ENCODE measurements at places on chromosomes 13 and 19.

GRCh38 chr19:2338751-2339643 is 10.5 kb downstream of the SPPL2B start:
- DNase-seq: no peak

DNA sequence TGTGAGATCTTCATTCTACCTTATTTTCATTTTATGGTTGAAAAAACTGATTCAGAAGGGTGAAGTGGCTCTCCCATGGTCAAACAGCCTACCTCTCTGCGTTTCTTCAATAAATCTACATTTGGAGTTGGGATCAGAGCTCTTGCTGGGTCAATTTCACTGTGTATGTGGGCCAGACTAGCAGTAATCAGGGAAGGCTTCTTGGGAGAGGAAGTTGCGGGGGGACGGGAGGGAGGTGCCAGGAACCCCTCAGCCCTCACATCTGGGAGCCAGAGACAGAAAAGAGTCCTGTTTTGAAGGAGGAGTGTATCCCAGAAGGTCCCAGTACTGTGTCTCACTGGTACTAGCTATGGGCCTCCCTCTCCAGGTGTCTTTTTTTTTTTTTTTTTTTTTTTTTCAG is 934 bp downstream of the KXD1 start:
- DNase-seq: no peak

GRCh38 chr13:68481130-68481529 is 1251.0 kb upstream of the PCDH9 start:
- DNase-seq: no peak

DNA sequence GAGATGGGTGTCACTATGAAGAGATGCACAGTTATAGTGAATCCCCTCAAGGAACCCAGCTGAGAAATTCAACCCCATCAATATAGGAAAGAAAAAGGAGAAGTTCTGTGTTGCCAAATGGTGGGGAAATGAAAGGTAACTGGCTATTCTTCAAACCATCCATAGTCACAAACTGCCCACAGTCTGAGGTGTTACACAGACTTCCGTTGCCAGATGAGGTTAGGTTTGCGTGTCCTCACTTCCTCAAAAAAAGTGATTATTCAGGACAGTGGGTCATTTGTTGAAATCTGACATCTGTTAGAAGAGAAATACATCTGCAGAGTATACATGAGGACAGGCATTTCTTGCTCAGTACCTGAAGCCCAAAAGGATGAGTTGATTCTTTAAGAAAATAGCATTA is 9.0 kb downstream of the SIGLEC5 start:
- no peak for DNase-seq

DNA sequence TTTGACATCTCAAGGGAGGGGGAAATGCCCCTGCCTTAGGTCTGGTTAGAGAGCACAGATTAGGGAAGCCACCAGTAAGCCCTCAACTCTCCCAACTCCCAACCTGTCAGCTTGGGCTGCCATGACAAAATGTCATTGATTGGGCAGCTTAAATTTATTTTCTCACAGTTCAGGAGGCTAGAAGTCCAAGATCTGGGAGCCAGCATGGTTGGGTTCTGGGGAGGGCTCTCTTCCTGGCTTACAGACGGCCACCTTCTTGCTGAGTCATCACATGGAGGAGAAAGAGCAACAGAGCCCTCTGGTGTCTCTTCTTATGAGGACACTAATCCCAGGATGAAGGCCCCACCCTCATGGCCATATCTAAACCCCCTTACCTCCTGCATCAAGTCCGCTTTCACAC is 24.2 kb downstream of the C19orf12 start:
- DNase-seq: peak; percentile 49

DNA sequence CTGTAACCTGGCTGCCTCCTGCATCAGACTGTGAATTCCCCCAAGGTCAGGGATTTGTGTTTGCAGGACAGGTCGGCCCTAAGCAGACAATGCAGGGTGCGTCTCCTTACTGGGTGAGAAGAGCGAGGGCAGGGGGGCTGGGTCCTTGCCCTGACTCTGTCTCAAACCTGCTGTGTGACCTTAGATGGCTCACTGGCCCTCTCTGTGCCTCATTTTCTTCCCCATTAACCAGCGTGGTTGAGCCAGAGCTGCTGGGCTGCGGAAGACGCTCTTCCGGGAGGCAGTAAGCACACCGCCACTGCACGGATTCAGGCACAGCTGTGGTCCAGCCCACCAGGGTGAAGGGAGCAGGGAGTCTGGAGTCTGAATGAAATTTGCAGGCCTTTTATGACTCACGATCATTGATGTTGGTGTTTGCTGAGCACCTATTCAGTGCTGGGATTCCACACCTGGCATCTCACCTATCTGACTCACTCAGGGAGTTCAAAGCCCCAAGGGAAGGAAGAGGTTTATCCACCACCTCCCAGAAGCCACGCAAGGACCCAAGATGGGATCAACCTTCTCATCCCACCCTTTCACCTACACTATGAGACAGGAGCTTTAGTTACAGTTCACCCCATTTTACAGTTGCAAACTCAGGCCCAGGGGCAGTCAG is 2.5 kb downstream of the AKT1S1 start:
- DNase-seq: no peak

- DNase-seq: no peak
These were observed 92.7 kb downstream of the LHFPL6 start for GRCh38 chr13:39510316-39510695.

GRCh38 chr19:42313096-42313839 is at the start of gene TMEM145:
TMEM145 (plus strand) TSS chr19:42313309; CDS start chr19:42313377, 68 bp downstream.
- DNase-seq: peak; percentile 68

GRCh38 chr13:73055813-73056564 is 2.8 kb upstream of the KLF5 start:
- DNase-seq: no peak

GRCh38 chr19:18109733-18110608 is 12.4 kb downstream of the MAST3 start:
- peak; percentile 63 for DNase-seq

GRCh38 chr13:100565286-100565685 is 23.3 kb downstream of the GGACT start:
- DNase-seq: no peak

DNA sequence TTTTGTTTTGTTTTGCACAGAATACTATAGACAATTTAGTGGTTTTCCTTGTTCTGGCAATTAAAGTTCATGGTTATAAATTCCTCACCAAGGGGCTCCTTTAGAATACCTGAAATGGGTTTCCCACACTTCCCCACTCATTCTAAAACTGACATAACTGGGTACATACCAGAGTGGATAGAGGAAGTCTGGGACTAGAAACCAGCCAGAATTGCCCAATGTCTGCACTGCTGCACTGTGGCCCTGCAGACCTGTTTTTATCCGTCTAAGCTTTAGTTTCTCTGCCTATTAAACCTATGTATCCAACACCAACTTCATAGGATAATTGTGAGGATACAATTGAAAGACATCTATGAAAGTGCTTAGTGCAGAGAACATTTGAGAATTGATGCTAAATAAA is 498.6 kb downstream of the KCTD12 start:
- no peak for DNase-seq

GRCh38 chr13:34864671-34865070 is 77.4 kb upstream of the NBEA start:
- DNase-seq: no peak

- DNase-seq: no peak
These were observed 564 bp downstream of the SIGLECL1 start for GRCh38 chr19:51251468-51251820.

DNA sequence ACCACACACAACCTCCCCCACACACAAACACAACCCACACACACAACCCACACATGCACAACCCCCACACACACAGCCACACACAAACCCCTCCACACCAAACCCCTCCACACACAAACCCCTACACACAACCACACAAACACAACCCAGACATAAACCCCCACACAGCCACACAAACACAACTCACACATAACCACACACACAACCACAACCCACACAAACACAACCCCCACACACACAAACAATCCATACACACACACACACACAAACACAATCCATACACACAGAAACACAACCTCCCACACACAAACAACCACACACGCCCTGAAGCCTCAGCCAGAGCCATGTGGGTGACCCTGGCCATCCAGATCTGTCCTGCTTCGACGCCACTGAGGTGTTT is 30.0 kb upstream of the ISYNA1 start:
- no peak for DNase-seq

GRCh38 chr19:47190167-47190727 is 40.8 kb downstream of the BBC3 start:
- DNase-seq: peak; percentile 71

GRCh38 chr19:5977222-5977784 is 637 bp downstream of the RANBP3 start:
- DNase-seq: no peak

GRCh38 chr13:106401081-106401480 is 134.4 kb downstream of the EFNB2 start:
- DNase-seq: no peak

- DNase-seq: no peak
These were observed 880.6 kb upstream of the GPC6 start for GRCh38 chr13:92346046-92346445.

DNA sequence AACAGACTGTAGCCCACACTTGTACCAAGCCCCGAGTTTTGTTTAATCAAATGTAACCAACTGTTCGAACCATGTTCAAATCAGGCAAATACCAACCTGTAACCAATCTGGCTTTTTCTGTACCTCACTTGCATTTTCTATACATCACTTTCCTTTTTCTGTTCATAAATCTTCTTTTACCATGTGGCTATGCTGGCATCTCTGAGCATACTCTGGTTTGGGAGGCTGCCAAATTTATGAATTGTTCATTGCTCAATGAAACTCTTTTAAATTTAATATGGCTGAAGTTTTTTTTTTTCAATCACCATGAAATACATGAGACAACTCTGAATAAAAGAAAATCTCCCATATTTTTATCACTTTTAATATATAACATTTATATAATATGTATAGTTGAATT is 256.1 kb downstream of the SLITRK6 start:
- no peak for DNase-seq

Measured in activated naive CD8-positive, alpha-beta T cell treated with anti-CD3 and anti-CD28 coated beads for 36 hours (primary cell).